ENCODE measurements at places on chromosomes 7 and 10.

DNA sequence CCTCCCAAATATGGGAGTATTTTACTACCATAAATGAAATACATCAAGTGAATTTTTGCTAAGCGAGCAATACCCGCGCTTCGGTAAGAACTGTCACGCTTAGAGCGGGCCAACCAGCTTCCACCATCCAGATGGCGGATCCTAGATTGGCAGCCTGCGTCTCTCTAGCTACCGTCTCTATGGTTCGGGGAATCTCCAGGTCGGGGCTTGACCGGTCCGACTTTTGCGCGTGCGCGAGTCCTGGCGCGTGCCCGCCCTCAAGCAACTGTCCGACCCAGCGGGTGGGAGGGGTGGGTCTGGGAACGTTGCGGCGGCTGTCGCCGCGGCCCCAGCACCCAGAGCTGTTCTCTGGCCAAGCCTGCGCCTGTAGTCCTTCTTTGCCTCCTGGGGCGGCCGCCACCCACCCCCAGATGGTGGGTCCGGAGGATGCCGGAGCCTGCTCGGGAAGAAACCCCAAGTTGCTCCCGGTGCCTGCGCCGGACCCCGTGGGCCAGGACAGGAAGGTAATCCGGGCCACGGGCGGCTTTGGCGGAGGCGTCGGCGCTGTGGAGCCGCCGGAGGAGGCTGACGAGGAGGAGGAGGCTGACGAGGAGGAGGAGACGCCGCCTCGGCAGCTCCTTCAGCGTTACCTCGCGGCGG is at the start of gene TBC1D12:
Gene TBC1D12 (plus strand): TSS at position 338 of the 639 bp plus-strand sequence. CDS start 73 bp downstream, at position 411.
- DNase-seq: peak; percentile 96

DNA sequence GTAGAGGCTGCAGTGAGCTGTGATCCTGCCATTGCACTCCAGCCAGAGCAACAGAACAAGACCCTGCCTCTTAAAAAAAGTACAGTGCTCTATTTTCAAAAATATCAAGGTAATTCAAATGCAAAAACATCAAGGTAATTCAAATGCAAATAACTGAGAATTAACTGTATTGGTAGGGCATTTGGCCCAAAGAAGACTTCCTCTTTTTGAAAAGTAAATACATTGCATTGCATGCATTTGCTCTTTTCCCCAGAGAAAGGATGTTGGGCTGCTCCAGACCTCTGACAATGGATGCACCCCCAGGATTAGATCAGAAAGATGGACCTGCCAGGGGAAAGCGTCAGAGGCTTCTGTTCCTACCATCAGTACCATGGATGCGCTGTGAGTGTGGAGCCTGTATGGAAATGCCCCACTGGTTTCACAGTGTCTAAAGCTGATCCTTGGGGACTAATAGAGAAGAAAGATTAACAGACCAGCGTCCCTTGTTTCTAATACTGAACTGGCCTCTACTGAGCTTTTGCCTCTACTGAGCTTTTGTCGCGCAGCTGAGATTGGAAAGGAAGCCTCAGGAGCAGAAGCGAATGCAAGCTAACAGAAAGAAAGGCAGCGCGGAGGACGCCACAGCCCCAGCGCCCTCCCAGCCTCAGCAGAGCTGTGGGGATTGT is 93.5 kb upstream of the LYZL2 start:
- no peak for DNase-seq

DNA sequence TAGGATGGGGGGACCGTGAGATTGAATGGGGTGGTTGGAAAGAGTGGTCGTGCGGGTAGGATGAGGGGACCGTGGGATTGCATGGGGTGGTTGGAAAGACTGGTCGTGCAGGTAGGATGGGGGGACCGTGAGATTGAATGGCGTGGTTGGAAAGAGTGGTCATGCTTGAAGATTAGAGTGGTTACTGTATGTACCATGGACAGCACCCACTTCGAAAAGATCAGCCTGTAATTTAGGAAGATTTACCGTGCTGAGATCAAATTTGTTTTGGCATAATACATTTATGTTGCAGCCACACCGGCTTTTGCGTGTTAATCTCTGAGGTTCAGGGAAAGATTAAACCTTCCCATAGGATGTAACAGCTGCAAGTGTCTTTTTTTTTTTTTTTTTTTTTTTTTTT is 495.2 kb upstream of the ADARB2 start:
- DNase-seq: no peak

GRCh38 chr7:38660427-38661099 is 29.4 kb upstream of the AMPH start:
- DNase-seq: peak; percentile 37

DNA sequence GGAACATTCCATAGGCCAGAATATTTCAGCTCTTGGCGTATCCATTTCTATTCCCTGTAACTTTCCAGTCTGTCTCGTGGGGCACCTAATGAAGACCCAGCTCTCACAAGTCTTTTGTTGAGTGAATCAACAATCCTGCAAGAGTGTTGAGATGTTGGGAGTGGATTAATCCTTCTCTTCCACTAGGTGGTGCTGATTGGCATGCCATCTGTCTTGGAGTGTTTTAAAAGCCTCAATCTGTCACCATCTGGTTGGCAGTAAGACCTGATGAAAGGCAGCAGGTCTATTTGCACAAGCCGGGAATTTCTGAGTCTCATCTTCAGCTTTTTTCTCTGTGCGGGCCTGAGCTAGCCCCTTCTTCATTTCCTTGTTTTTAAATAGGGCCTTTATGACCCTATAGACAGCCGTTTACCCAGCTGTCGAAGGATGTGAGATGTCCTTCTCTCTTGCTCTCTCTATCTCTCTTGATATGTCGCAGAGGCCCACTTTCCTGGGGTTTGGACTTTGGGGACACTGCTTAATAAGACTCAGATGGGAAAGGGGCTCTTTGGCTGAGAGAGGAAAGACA is 180.5 kb downstream of the ZNF365 start:
- peak; percentile 56 for DNase-seq

DNA sequence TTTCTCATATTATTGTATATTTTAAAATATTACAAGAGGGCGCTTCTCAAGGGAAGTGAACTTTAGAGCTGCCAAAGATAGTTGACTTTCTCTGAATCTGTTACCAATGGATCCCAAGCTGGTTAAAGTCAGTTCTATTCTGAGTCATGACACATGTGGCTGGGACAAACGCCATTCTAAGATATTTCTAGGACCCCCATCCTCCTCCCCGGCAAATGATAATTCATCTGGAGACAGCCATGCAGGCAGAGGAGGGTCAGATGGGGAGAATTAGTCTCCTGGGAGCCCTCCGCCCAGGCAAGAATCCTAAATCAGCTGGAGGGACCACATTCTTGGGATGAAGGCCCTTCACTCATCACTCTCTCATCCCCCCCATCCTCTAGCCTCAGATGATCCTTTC is 187.7 kb downstream of the GFRA1 start:
- no peak for DNase-seq

DNA sequence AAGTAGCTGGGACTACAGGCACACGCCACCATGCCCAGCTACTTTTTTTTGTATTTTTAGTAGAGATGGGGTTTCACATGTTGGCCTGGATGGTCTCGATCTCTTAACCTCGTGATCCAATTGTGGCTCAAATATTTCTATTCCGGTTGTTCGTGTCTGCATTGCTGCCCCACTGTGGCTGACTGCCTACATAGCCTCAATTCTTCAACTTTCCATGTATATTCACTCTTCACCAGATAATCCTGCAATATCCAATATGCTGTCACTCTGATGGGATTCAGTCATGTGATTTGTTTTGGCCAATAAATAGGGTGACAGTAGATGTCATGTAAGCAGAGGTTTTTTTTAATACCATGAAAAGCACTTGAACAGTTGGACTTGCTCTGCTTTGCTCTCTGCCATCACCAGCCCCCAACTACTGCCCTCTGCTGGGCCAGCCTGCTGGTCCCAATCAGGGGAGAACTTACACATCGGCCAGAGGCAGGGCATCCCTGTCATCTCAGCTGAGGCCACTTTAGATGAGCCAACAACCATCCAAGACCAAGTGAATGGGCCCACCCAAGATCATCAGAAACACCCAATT is 56.7 kb downstream of the NSUN6 start:
- no peak for DNase-seq

DNA sequence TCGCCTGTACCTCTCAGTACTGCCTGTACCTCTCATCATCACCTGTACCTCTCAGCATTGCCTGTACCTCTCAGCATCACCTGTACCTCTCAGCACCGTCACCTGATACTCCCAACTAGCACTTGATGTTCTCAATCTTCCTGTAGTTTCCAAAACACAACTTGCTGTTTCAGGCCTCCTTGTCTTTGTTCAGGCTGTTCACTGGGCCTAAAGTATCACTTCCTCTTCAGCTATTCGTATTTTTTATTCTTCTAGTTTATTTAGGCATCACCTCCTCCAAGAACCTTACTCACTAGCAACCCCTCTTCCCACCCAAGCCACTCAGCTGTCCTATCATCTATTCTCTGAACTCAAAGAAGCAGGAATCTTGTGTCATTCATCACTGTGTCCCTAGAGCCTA is 24.1 kb downstream of the OR6B1 start:
- no peak for DNase-seq

GRCh38 chr10:105068497-105068896 is 427.4 kb downstream of the SORCS3 start:
- DNase-seq: no peak

- no peak for DNase-seq
These were observed 68.0 kb upstream of the SAMD8 start for GRCh38 chr10:75043256-75044131.

DNA sequence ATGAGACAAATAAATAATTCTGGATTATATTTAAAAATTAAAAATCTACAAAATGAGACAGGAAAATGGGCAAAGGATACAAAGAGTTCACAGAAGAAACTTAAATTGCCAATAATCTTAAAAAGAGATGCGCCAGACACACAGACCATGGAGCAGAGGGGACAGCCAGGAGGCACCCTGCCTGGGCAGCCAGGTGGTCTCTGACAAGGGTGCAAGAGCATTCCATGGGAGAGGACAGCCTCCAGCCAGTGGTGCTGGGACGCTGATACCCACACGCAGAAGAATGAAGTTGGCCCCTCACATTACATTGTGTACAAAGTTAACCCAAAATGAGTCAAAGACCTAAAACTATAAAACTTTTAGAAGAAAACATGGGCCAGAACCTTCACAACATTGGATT is 106.3 kb downstream of the NKX6-2 start:
- DNase-seq: no peak

DNA sequence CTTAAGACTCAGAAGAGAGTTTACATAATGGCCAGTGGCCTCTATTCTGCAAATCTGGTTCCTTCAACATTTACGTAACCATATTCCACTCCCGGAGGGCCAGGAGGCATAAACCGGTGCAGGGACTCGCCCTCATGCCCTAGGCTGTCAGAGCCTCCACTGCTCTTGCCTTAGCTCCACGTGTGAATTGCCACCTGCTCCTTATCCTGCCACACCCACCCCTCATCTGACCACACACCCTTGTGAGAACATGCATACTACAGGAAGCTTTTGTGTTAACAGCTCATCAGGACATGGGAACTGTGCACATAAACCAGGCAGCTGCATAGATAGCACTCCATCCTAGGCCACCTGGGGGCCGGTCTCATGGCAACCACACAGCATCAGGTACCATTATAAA is 146.7 kb upstream of the PFKP start:
- DNase-seq: no peak

GRCh38 chr10:119969609-119970008 is 77.1 kb downstream of the SEC23IP start:
- no peak for DNase-seq

DNA sequence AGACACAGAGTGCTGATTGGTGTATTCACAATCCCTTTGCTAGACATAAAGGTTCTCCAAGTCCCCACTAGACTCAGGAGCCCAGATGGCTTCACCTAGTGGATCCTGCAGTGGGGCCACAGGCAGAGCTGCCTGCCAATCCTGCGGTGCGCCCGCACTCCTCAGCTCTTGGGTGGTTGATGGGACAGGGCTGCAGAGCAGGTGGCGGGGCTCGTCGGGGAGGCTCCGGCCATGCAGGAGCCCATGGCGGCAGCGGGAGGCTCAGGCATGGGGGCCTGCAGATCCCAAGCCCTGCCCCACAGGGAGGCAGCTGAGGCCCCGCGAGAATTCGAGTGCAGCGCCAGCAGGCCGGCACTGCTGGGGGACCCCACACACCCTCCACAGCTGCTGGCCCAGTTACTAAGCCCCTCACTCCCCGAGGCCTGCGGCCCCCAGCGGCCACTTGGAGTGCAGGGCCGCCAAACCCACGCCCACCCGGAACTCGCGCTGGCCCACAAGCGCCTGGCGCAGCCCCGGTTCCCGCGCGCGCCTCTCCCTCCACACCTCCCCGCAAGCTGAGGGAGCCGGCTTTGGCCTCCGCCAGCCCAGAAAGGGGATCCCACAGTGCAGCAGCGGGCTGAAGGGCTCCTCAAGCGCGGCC is 7.7 kb upstream of the BET1 start:
- DNase-seq: no peak

GRCh38 chr10:104641187-104641936 is at the start of gene SORCS3:
TSS of gene SORCS3 (plus strand) at chr10:104641290.
- no peak for DNase-seq

DNA sequence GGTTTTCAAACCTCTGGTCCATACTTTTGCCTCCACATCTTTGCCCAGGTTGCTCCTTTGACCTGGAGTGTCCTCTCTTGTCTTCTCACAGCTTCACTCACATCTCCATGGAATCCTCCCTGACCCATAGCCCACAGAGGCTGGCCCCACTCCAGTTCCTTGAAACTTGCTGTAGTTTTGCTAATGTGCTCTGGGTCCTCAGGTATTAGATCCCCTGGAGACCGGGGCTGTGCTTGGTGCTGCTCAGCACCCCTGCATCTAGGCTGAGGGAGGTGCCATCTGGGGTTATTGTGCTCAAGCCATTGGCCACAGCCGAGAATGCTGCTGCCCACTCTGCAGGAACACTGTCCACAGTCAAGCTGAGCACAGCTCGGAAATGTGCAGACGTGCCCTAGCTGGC is 16.5 kb downstream of the KNDC1 start:
- no peak for DNase-seq

- no peak for DNase-seq
These were observed 299.7 kb upstream of the CSTF2T start for GRCh38 chr10:51999096-51999495.
